Hepatic stellate cell (primary cell): ENCODE measurements at places on chromosomes 11 and 22.

DNA sequence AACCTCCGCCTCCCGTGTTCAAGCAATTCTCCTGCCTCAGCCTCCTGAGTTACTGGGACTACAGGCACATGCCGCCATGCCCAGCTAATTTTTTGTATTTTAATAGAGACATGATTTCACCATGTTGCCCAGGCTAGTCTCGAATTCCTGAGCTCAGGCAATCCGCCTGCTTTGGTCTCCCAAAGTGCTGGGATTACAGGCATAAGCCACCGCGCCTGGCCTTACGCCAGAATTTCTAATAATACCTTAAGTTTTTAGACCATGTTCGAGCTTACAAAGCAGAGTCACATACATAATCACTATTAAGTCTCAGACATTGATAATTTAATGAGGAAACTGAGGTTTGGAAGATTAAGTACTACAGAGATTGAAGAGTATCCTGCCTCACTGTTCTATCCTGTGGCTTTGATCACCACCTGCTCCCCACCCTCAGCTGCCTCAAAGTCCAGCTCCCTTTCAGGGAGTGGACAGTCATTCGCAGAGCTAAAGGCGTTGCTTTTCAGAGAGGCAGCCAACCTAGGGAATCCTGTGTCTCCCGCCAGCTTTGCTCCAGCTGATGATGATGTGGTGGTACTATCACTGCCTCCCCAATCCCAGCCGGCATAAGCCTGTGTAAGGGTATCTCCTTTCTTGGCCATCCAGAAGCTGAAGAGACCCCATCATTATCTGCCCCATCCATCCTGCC is 7.7 kb downstream of the UBASH3B start:
- no peak for DNase-seq

GRCh38 chr22:39298241-39298987 is 21.0 kb downstream of the RPL3 start:
- DNase-seq = no peak

DNA sequence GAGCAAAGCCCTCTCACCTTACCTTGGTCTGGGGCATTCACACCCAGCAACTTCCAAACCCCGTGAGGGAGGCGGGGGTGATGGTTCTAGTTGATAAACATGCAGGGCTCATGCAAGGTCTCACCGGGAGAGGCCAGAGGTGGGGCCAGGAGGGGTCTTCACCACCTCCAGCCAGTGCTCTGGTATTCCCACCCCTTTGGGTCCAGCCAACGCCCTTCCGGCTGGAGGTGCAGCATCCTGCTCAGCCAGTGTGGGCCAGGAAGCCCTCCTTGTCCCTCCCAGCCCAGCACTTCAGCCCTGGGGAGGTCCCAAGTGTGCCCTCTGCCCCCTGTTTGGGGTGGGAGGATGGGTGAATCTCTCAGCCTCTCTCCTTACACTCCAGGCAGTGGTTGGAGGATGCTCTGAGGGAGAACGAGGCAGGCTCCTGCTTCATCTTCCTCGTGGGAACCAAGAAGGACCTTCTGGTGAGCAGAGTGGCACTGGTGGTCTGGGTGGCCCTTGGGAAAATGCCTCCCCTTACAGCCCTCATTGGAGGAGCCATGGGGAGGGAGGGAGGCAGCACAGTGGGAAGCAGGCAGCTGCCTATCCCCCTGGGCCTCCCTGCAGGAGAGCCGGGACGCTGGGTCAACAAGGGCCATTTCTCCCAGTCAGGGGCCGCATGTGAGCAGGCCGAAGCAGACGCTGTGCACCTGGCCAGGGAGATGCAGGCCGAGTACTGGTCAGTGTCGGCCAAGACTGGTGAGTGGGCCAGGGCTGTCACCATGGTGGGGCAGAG is 13.4 kb downstream of the RAB36 start:
- no peak for DNase-seq

GRCh38 chr11:119024430-119025098 is 6.0 kb downstream of the TRAPPC4 start:
- no peak for DNase-seq

GRCh38 chr11:129819237-129819636 is 3.6 kb downstream of the TMEM45B start:
- DNase-seq = no peak

GRCh38 chr11:3888876-3889275 is 33.4 kb downstream of the STIM1 start:
- no peak for DNase-seq

DNA sequence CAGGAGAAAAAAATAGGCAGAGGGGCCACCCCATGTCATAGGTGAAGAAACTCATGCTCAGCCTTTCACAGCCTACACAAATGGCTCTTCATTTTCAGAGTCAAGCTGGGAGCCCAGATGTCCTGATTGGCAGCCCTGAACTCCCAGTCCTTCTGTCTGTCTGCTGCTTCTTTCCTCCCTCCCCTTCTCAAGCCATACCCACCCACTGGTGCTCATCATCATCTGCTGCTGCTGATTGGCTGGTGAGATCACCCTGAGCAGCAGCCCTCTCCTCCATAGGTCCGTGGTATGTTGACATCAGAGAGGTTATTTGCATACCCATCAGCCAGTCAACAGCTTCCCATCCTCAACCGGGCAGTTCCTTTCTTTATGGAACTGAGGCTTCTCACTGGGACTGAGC is 46.1 kb upstream of the PRDM11 start:
- peak; percentile 64 for DNase-seq

- no peak for DNase-seq
Observed at GRCh38 chr11:114297806-114298709, 1.9 kb downstream of the NNMT start.
